Stimulated activated CD4-positive, alpha-beta T cell treated with anti-CD3 and anti-CD28 coated beads, Interleukin-1b, Interleukin-23, amount 100 ng/mL, for 48 hours (primary cell): ENCODE measurements at places on chromosomes 7 and 10.

- DNase-seq: no peak
Measured at GRCh38 chr10:83657487-83657886, 481.8 kb upstream of the GHITM start.

DNA sequence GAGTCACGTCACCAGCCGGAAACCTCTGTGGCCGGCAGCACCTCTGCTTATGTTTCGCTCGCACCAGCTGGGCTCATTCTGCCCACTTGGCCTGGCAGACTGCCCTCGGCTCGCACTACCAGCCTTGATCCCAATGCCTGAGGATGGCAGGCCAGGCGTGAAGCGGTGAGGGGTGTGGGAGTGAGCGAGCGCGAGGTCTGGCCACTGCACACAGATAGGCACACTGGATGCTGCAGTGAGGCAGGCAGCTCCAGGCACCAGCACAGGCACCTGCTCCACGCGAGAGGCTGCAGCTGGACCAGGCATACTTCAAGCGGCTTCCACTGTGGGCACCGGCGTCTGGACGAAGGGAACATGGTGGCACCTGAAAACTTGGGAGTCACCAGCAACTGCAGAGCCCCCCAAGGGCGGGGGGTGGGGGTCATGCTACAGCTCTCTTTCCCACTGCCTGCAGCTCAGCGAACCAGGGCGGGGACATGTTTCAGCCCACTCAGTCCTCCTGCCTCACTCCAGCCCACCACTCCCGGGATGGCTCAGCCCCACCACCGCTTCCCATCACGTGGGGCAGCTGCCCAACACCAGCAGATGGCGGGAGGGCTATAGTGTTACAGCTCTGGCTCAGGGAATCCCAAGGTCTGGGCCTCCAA, 5.4 kb upstream of the DMTF1 start:
- no peak for DNase-seq

GRCh38 chr7:37833107-37833817, 15.1 kb upstream of the NME8 start:
- DNase-seq: peak; percentile 22

GRCh38 chr10:2576892-2577291, 490.5 kb upstream of the PFKP start:
- no peak for DNase-seq

- DNase-seq: no peak
Measured at GRCh38 chr10:105514106-105514505, 873.0 kb downstream of the SORCS3 start.

- DNase-seq: no peak
Measured at GRCh38 chr10:132899054-132899750, 43.2 kb downstream of the CFAP46 start.

DNA sequence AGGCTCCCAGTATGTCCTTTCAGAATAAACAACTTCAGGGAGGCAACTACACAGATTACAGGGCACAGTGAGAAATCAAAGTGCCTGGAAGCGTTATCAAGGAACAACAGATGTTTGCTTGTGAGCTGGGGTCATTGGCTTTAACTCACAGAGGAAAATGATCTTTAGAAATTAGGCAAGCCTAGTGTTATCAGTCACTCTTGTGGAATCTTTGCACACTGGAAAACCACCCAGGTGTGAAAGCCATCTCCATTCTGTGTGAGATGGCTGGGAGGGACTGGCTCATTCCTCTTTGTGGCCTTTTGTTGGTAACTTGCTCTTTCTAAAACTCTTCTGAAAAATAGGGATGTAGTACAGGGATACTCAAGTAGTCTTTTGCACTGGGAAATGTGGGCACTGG, 716.0 kb downstream of the XPNPEP1 start:
- DNase-seq: no peak

GRCh38 chr10:61076572-61077114, 132.7 kb upstream of the RHOBTB1 start:
- no peak for DNase-seq

- DNase-seq: no peak
Measured at GRCh38 chr10:117306674-117307073, 65.8 kb downstream of the SLC18A2 start.

DNA sequence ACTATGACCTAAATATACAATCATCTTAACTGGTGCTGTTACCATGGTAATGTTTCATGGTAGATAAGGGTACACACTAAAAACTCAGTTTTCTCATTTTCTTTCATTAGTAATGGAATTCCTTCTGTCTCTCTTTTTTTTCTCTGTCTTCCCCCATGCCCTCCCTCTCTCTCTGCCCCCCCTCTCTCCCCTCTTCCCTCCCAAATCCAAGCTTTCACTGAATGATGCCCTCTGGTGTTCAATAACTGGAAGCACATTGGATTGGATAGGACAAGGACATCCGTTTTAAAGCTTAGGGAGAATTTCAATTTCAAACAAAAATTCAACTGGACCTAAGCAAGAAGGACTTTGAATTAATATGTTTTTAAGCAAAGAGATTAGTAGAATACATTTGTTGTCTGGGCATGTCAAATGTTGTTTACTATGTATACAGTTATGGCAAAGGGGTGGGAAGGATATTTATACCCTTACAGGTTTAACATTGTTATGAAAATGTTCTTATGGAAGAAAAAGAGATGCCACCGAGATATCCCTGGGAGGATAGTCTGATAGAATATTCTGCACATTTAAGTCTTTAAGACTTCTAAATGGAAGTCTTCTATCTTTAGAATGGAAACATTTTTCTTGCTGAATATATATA, 6.1 kb downstream of the CHRM2 start:
- no peak for DNase-seq

- no peak for DNase-seq
Measured at GRCh38 chr7:127644484-127644883, 7.5 kb upstream of the SND1 start.

- no peak for DNase-seq
Measured at GRCh38 chr10:89668386-89669071, 23.5 kb upstream of the PANK1 start.

DNA sequence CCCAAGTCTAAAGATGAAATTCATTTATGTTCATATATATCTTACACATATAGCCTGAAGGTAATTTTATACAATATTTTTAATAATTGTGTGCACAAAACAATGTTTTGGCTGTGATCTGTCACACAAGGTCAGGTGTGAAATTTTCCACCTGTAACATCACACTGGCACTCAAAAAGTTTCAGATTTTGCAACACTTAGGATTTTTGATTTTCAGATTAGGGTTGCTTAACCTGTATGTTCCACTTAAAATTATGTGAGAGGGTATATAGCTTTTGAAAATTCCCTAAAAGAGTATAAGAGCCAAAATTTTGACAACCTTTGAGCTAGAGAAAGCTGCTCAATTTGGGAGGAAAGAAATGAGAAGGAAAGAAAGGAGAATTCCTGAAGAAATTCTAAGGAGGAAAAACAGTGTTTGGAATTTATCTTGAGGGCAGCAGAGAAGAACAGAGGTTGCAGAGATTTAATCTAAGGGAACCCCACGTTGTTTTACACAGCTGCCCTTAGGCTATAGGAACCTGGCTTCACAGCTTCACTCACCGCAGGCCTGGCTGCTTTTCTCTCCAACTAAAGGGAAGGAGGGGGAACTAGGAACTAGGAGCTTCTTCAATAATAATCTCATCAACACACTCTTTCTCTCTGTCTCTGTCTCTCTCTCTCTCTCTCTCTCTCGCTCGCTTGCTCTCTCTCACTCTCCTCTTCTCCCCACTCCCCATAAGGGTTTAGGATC, 8.5 kb downstream of the VOPP1 start:
- no peak for DNase-seq

GRCh38 chr7:151351027-151351426, 9.4 kb downstream of the NUB1 start:
- peak; percentile 60 for DNase-seq
